Caco-2 (cell line): ENCODE measurements at places on chromosomes 3 and 15. TPM values are rescaled to one million over a fixed set of nuclear protein-coding genes. Genes with fewer than 3 reads are reported as not detected.
A peak's percentile ranks its signal among the peaks of the same experiment; 100 is the strongest.

Gene SAMMSON
- not detected in 2 replicates for total RNA-seq

DNA sequence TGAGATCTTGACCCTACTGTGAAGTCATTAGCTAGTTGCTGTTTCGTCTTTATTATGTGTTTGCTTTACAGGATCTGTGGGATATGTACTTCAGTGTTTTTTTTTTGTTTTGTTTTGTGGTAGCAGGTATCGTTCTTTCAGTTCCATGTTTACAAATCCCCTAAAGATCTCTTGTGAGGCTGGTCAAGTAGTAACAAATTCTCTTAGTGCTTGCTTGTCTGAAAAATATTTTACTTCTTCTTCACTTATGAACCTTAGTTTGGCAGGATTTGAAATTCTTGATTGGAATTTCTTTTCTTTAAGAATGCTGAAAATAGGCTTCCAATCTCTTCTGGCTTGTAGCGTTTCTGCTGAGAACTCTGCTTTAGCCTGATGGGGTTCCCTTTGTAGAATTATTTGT, 235.8 kb upstream of the ALCAM start:
- no peak for DNase-seq

Gene PLA2G4F
- total RNA-seq, result 2.5 and 2.9 TPM in 2 replicates

- peak; percentile 94 for DNase-seq
Observed at GRCh38 chr3:44729384-44729910, at the start of gene ZNF501. ZNF501 (plus strand) TSS chr3:44729635; CDS start chr3:44734422, 4,787 bp downstream.

Gene SPATA12
- total RNA-seq, result 0.16 TPM in 1 of 2 replicates, not detected in the other

- DNase-seq, result no peak
Observed at GRCh38 chr3:172125053-172125452, 85.7 kb downstream of the FNDC3B start.

GRCh38 chr3:98918586-98918985, 17.1 kb upstream of the DCBLD2 start:
- no peak for DNase-seq

Gene SCG5
- 0.84 and 1.5 TPM in 2 replicates for total RNA-seq

DNA sequence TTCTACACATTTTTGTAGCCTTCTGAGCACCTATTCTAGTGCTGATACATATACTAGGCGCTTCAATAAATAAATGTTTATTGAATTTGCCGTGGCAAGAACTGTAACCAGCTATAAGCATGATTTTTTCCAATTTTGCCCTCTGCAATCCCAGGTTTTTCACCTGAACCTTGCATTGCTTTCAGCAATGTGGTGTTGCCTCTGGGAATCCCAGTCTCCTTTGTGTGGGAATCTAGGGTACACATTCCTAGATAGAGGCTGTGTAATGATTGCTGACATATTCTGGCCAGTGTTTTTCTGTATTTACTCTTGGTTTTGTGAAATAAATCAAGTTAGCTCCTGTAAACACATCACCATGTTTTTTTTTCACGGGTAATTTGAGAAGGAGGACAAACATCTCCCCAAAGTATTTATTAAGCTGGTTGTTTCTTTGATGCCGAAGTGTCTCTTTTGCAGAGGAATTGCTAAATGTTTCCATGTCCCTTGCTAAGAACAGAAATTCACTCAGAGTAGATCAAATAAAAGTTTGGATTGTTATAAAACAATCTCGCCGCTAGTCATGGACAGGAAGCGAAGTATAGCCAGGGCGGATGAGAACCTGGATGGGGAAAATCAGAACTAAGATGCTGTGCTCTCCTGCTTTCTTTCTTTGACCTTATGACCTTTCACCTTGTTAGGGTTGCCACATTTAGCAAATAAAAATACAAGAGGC, 1.2 kb downstream of the CFAP91 start:
- peak; percentile 9 for DNase-seq

Gene SEMA6D
- 0.18 and 0.67 TPM in 2 replicates for total RNA-seq

- no peak for DNase-seq
Observed at GRCh38 chr3:156330415-156330814, 210.0 kb downstream of the KCNAB1 start.

Gene TRPM1
- total RNA-seq, result not detected in 2 replicates
